ENCODE measurements at places on chromosomes 5 and 9.
A peak's percentile ranks its signal among the peaks of the same experiment; 100 is the strongest.

GRCh38 chr9:17614250-17614649, 35.4 kb downstream of the SH3GL2 start:
- DNase-seq: no peak

GRCh38 chr9:126151686-126152134, 174.9 kb upstream of the MVB12B start:
- peak; percentile 59 for DNase-seq

DNA sequence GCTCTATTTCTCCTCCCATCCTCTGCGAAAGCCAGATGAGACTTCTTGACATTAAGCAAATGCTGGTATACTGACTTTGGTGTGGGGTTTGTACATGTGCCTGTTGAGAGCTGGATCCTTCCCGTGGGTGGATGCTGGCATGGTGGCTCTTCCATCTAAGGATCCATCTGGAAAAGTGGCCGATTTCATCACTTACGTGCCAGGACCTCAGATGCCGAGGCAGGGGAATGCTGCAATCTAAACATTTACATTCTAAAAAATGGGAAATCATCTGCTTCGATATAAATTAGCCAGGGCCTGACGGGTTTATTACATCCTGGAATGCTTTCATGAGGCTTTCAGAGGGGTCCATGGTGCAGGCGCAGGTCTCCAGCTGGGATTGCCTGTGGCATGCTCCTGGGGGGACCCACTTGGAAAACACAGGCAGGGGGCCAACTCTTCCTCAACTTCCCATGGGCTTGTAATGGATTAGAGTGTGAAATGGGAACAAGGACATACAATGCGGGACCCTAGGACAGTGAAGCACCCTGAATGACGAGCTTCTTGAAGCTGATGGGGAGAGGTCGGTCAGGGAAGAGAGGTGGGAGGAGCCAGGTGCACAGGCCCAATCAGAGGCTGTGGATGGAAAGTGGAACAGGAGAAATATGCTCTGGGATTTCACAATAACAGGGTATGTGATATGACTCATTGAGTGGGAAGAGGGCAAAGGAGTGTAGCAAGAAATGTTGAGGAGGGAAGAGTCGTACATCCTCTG, 105.5 kb upstream of the PITX1 start:
- no peak for DNase-seq

DNA sequence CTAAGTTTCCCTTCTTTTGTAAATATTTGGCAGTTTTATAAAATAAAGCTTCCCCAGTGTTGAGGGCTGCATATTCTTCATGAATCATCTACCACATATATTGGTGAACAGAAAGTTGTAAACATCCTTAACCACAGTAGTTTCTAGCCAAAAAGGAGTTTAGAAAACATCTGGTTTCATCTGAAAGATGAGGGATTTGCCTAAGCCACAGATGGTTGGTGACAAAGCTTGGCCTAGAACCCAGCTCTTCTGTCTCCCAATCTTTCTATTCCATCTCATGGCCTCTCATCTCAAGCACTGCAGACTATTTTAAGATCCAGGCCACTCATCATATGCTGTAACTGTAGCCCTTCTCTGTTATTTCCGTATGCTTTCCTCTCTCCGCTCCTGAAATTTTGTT, 232.3 kb upstream of the TRPM3 start:
- DNase-seq: no peak

DNA sequence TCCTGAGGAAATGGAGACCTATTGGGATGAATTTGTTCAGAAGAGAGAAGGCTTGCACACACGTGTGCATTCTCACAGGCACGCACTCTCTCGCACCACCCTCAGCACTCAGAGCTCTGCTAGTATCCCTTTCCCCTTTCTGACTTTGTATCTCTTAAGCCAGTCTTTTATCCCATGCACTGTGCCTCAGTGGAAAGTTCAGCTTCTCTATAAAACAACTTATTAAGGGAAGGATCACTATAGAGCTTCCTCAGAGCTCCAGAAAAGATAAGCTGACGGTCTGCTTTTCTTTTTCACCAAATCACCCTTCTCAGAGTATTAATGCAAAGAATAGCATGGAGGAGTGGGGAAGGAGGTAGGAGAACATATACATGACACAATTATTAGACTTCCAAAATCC, 207.8 kb downstream of the ENC1 start:
- DNase-seq: no peak

All from islet precursor cell (in vitro differentiated cells).